ENCODE measurements at places on chromosomes 12 and 14. TPM values are rescaled to one million over a fixed set of nuclear protein-coding genes. Genes with fewer than 3 reads are reported as not detected.

Gene TMEM119
- total RNA-seq, result not detected

Gene BIN2
- not detected for total RNA-seq

Gene TMEM229B
- 0.97 TPM for total RNA-seq

Gene TAMALIN
- total RNA-seq, result 46.0 TPM
